ENCODE measurements at places on chromosomes 2 and 18.

- DNase-seq = no peak
These were observed 70.6 kb upstream of the TMEM178A start for GRCh38 chr2:39595116-39595515.

GRCh38 chr2:201157694-201158093 is 25.2 kb upstream of the CASP10 start:
- DNase-seq = no peak

GRCh38 chr2:241795021-241795999 is 13.7 kb upstream of the NEU4 start:
- no peak for DNase-seq

- no peak for DNase-seq
These were observed 532.0 kb upstream of the FSHR start for GRCh38 chr2:49686291-49686690.

GRCh38 chr18:29892960-29893558 is 1149.5 kb downstream of the DSC3 start:
- no peak for DNase-seq

GRCh38 chr18:31983020-31983419 is 35.6 kb upstream of the RNF125 start:
- no peak for DNase-seq

- DNase-seq = no peak
These were observed 56.0 kb downstream of the DCDC2C start for GRCh38 chr2:3759331-3759730.

DNA sequence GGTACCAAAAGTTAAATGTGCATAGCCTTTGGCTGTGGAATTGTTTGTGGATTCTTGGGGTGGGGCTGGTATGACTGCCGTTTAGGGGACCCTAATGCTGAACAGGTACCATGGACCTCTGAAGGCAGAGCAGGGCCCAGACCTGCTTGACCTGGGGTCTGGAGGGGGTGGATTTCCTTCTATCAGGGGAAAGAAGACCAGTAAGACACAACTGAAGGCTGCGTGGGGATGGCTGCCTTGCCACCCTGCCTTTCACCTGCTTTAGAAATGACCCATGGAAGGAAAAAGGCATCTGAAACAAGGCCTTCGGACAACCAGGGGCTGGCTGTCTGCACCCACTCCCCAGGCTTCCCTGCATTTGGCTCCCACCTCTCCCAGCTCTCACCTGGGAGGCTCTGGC is 17.7 kb upstream of the RESP18 start:
- no peak for DNase-seq
